ENCODE measurements at places on chromosomes 16 and 17.
A peak's percentile ranks its signal among the peaks of the same experiment; 100 is the strongest.

GRCh38 chr16:30499284-30499683 is 26.7 kb downstream of the ITGAL start:
- no peak for DNase-seq

DNA sequence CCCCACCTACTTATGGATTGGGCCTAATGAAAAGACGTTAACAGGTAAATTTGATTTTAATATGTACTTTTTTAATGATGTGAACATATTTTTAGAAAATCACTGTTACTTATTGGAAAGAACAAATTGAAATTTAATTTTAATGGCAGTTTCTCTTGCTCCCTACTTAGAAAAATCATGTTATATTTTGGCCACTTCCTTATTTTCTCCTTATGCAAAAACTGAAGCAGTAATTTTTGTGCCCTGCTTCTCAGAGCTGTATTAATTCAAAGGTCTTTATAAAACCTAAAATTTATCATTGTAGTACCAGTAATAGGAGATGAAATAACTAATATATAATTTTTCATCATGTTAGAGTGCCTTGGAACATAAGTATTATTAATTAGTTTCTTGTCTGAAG is 2.8 kb downstream of the ZPBP2 start:
- no peak for DNase-seq

DNA sequence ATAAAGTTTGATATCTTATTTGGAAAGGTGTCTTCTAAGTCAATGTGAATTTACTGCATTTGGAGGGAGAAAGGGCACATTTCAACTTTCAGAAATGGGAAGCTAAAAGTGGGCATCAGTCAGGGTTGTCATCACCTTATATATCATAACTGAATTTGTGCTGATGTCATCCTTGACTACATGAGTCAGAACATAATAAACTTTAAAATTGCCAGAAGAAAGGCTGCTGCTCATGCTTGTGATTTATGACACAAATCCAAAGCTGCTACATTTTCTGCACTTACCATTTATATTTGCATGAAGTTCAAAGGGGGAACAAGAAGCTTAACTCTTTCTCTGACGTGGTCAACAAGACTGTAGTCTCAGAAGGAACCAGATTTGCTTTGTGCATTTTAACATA is 196.6 kb downstream of the UTP18 start:
- DNase-seq: no peak

GRCh38 chr17:75622076-75622475 is 11.2 kb upstream of the SMIM5 start:
- no peak for DNase-seq

DNA sequence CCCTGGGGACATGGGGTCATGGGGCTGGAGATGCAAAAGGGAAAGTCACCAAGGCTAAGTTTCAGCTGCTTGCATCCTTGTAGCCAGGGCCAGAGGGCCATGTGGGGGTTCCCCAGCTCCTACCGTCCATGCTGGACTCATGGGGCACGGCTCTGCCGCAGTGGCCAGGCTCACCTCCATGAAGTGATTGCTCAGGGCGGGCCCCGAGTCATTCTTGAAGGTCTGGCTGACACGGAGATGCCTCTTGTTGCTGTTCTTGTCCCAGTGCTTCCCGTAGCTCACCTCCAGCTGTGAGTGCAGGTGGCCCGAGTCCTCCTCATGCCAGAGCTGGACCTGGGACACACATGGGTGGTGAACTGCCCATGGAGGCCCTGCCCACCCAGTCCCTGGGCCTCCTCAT is 114.5 kb downstream of the RMI2 start:
- DNase-seq: no peak

DNA sequence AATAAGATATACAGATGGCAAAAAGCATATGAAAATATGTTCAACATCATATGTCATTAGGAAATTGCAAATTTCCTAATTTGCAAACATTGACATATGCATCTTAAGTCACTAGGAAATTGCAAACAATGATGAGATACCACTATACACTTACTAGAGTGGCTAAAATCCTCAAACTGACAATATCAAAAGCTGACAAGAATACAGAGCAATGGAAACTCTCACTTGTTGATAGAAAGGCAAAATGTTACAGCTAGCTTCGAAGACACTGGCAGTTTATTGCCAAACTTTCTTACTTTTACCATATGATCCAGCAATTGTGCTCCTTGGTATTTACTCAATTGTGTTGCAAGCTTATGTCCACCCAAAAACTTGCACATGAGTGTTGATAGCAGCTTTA is 5.0 kb upstream of the IL4R start:
- no peak for DNase-seq

DNA sequence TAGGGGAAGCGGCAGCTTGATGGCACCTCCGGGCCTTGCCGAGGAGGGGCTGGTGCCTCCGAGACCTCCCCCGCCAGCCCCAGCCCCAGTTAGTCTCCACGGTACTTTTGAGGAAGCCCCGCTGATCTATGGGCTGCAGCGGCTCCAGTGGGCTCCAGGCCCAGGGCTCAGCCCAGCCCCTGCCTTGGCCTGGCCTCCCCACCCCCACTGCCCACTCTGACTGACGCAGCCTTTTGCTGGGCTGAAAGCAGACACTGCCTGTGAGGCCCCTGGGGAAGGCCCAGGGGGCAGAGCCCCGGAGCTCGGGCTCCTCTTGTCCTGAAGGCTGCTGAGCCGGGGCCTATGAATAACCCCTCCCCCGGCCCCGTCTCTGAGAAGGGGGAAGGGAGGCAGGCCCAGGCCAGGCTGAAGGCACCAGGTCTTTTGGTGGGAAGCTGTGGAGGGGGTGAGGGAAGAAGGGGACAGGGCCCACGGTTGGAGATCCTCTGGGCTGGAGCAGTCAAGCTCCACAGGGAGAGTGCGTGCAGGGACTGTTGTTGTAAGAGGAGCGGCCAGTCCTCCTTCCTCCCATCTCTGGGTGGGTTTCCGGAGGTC is 7.5 kb upstream of the SMTNL2 start:
- no peak for DNase-seq

- DNase-seq: no peak
Measured at GRCh38 chr17:59633658-59634359, 14.1 kb downstream of the CLTC start.

DNA sequence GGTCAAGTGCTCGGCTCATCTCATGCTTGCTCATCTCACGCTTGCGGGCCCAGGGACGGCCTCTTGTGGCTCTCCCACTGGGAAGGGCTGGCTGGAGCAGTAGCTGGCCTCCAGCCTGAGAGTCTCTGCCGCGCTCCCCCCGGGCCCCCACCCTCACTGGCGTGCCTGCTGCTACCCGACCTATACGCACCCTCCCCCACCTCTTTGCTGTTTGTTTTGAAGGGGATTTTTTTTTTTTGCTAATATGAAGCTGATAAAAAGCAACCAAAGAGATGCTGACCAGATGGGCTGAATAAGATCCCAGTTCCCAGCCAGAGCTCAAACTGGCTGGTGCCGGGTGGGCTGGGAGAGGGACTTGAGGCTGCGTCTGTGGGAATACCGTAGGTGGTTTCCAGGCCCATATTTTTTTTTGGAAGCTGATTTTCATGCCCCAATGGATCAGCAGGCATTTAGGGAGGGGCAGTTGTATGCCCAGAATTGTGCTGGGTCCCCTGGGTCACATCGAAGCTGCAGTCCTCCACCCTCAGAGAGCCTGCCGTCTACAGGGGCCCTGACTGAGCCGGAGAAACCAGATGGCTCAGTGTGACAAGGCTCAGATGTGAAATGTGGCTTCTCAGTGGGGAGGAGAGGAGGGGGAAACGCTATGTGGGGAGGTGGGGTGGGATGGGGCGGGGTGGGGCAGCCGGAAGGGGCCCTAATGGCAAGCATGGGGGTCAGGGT is 115.0 kb downstream of the RAP1GAP2 start:
- DNase-seq: no peak

DNA sequence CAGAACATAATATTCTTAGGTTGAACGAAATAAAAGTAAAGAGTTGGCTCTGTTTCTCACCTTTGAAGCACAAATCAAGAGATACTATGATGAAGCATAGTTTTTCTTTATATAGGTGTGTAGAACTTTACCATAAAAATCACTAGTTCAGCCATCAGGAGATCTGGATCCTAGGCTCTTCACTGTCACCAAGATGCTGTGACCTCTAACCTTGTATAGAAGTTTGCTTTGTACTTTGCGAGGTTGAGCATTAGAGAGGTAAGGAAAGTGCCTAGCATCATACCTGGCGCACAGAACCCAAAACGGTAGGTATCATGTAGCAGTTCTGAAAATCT is 553 bp upstream of the CDC6 start:
- DNase-seq: no peak

GRCh38 chr17:6231886-6232731 is 161.9 kb downstream of the WSCD1 start:
- DNase-seq: no peak

- DNase-seq: peak; percentile 40
Measured at GRCh38 chr17:77963441-77963840, 4.9 kb downstream of the TNRC6C start.
